Activated CD8-positive, alpha-beta memory T cell treated with anti-CD3 and anti-CD28 coated beads for 1 hour (primary cell): ENCODE measurements at places on chromosomes 5 and 9.

GRCh38 chr9:130785940-130786508 is 49.0 kb upstream of the ABL1 start:
- no peak for DNase-seq

DNA sequence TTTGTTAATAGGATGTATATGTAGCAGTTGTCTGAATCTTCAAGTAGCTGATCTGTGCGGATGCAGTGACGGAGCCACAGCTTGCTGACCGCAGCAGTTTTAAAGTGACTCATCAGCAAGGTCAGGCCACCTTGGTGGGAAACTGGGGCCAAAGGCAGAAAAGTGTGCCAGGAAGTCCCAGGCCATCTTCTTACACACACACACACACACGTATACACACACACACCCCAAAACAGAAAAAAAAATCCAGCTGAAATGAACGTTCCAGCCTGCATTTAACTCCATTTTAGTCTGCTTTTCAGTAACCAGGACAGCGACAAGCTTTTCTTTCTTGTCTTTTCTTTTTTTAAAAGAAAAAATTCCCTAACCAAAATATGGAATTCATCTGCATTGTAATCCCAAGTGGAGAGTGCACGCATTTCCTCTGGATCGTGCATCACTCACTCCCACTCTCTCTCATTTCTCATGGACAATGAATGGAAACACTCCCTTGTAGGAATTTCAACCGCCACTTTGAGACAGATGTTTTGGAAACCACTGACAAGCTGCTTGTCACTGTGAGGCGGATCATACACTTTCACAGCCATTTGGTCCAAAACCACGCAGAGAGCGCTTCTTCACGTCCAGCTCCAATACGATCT is 103.9 kb downstream of the LHFPL2 start:
- no peak for DNase-seq

DNA sequence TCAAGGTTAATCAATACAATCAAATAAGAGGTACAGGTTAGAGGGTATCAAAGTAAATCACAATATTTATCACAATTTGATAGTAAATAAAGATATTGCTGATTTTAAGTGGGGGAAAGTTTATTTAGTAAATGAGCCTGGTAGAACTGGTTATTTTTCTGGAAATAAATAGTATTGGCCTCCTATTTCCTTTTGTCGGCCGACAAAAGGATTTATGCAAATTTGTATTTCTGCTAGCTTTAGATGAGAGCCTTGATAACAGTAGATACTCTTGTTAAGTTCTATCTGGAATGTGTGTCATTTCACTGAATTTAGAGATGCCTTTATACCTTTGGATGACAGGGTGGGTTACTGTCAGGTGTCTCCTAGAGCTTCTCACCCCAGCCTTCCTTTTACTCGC is 17.8 kb upstream of the SPATA31E1 start:
- DNase-seq = no peak

DNA sequence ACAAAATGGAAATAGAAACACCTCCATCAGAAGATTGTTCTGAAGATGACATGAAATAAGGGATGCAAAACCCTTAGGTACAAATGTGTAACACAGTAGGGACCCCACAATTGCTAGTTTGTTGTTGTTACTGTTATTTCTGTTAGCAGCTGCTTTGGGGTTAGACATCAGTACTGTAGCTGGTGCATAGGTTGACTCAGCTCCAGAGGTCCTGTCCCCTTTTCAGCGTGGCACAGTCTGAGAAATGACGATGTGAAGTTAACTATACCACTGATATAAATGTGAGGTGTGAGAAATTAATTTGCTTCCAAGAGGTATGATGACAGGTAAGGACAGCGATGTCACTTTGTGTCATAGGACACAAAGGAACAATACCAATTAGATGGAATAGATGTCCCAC is 384.6 kb upstream of the KLF4 start:
- no peak for DNase-seq

- no peak for DNase-seq
These were observed 8.5 kb downstream of the EGFL7 start for GRCh38 chr9:136671254-136671614.

DNA sequence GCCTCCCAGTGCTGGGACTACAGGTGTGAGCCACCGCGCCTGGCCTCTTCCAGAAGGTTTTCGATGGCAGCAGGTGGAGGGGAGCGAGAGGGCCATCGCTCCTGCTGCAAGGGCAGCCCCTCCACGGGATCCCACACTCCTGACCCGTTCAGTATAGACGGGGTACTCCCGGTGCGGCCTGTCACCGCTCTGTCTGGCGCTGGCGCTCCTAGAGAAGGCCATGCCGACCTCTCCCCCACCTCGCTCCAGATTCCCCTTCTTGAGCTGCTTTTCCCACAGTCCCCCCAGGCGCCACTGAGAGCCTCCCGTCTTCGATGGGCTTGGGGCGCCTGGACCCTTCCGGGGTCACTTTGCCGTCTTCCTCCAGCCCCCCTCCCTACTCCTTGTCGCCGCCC is 4.3 kb upstream of the SQSTM1 start:
- DNase-seq = no peak

DNA sequence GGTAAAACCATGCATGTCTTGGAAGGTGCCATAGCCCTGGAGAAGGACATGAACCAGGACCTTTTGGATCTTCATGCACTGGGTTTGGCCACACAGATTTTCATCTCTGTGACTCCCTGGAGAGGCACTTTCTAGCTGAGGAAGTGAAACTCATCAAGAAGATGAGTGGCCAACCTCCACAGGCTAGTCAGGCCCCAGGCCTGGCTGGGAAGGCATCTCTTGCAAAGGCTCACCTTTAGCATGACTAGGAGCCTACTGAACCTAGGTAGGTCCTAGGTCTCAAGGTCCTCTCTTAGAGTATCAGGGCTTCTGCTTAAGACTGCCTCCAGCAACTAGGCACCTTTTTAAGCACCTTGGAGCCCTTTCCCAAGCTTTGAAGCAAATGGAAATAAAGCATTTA is 1448.7 kb upstream of the ACO1 start:
- DNase-seq = no peak

- peak; percentile 18 for DNase-seq
These were observed 226.6 kb downstream of the SNX18 start for GRCh38 chr5:54743997-54744788.

GRCh38 chr9:120481248-120481647 is 98.7 kb downstream of the CDK5RAP2 start:
- DNase-seq = no peak

- no peak for DNase-seq
These were observed 1.1 kb upstream of the APBA1 start for GRCh38 chr9:69673311-69673640.
